ENCODE measurements at places on chromosomes 13 and 19.
A peak's percentile ranks its signal among the peaks of the same experiment; 100 is the strongest.

- no peak for DNase-seq
These were observed 77.4 kb upstream of the NBEA start for GRCh38 chr13:34864671-34865070.

DNA sequence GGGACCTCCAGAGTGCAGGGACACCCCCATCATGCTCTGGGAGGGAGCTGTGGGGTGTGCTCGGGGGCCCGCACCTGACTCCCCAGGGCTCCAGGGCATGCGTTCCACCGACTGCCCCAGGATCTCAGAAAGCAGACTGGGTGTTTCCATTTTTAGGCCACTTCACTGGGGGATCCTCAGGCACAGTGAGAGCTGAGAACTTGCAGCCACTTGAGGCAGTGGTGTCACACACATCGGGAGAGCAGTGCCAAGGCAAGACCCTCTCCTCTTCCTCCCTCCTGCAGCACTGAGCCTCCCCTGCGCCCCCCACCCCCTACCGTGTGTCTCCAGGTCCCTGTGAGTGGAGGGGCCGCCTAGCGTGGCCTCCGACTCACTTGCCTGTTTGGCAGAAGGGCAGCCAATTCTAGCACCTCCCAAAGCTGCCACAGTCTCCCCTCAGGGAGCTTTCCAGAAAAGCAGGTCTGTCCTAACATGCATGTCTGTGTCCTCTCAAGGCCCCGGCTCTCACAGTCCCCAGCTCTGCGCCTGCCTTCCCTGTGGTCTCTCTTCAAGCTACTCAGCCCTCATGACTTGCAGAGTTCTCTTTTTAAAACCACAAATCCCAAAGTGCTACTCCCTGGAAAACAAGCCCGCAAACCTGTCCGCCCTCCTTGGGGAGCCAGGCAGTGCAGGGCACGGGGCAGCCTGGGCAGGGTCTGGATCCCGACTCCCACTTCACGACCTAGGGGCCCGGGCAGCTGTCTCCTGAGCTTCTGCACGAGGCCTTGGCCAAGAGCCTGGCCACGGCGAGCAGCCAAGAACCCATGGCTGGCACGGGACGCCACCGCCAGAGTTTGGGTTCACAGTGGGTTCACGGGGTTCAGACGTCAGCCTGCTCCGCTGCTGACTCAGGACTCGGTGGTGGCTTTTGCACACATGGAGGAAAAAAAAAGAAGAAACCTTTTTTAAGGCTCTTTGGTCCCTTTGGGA lies 94.1 kb downstream of the STK24 start:
- DNase-seq = no peak

GRCh38 chr13:44207476-44207875 lies 166.1 kb upstream of the SERP2 start:
- no peak for DNase-seq

DNA sequence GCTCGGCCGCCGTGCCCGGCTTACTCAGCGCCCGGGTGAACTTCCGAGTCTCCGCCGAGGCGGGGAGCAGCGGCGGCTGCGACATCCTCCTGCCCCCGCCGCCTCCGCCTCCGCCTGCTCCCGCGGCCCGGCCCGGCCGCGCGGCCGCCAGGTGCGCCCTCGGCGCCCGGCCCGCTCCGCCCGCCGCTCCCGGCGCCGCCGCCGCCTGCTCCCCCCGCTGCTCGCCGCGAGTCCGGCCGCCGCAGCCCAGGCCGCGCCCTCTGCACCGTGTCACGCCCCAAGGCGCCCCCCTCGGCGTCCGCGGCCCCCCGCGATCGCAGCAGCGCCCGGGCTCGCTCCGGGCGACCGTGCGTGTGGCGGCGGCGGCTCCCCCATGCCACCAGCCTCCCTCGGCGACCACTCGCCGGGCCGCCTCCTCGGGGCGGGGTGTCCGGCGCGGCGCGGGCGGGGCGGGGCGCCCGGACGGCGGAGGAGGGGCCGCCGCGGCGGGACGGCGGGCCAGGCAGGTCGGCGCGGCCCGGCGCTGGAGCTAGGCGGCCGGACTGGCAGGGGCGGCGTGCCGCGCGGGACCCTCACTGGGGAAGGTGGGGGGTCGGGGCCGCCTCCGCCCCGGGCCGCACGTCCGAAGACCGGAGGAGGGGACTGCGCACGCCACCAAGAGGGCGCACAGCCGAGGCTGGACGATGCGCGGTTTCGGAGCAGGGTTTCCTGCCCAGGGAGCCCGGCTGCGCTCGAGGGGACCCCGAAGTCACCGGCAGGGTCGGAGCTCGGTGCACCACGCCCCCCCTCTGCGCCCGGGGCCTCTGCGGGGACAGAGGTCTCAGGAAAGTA lies 108.6 kb upstream of the DOCK9 start:
- peak; percentile 70 for DNase-seq

GRCh38 chr19:39270036-39270871 lies 2.1 kb downstream of the IFNL2 start:
- DNase-seq = no peak

DNA sequence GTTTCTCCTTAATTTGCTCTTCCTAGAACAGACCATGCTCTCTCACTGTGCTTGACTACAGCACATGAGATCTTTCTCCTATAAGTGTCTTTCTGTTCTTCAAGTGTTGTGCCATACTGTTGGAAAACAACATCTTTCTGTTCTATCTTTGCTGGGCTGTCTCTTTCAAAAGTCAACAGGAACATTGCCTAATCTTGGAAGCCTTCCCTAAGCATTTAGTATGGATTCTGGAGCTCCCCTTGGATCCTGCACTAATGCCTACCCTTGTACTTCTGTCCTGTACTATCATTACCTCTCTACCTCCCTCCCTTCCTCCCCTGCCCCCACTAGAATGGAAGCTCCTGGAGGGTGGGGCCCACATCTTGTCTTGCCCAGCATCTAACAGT lies 26.8 kb downstream of the STARD13 start:
- no peak for DNase-seq

GRCh38 chr19:3269916-3270671 lies 45.6 kb downstream of the CELF5 start:
- DNase-seq = no peak
